ENCODE measurements at places on chromosomes 11 and 22.

GRCh38 chr11:689625-690024 lies 5.4 kb downstream of the DEAF1 start:
- no peak for DNase-seq

DNA sequence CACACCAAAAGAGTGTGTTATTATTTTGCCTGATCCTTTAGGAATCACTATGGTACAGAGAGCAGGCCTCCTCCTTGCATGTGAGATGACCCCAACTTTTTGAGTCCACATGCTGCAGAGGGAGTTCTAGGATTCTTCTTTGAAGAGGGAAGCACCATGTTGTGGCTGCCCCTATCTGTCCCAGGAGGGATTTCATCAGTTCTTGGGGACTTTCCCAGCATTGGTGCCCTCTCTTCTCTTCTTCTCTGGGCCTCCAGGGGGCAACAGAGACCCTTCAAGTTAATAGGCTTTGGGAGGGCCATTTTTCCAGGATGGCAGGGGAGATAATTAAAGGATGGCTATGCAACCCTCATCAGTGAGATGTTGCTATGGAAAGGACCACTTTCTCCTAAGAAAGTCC lies 3.6 kb downstream of the MMP1 start:
- no peak for DNase-seq

GRCh38 chr11:68574308-68574707 lies 110.0 kb upstream of the GAL start:
- DNase-seq: no peak

- DNase-seq: no peak
Observed at GRCh38 chr11:47955061-47955755, 25.2 kb upstream of the PTPRJ start.

DNA sequence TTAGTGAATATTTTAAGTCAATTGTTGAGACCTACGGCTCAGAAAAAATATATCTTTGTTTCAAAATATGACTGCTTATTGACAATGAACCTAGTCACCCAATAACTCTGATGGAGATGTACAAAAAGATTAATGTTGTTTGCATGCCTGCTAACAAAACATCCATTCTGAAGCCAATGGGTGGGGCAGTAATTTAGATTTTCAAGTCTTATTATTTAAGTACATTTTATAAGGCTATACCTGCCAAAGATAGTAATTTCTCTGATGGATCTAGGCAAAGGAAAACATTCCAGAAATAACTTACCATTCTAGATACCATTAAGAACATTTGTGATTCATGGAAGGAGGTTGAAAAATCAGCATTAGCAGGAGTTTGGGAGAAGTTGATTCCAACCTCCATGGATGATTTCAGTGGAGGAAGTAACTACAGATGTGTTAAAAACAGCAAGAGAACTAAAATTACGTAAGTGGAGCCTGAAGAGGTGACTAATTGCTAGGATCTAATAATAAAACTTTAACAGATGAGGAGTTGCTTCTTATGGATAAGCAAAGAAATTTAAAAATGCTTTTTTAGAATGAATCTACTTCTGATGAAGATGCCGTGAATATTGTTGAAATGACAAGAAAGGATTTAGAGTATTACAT lies 26.4 kb upstream of the OR8D2 start:
- no peak for DNase-seq

DNA sequence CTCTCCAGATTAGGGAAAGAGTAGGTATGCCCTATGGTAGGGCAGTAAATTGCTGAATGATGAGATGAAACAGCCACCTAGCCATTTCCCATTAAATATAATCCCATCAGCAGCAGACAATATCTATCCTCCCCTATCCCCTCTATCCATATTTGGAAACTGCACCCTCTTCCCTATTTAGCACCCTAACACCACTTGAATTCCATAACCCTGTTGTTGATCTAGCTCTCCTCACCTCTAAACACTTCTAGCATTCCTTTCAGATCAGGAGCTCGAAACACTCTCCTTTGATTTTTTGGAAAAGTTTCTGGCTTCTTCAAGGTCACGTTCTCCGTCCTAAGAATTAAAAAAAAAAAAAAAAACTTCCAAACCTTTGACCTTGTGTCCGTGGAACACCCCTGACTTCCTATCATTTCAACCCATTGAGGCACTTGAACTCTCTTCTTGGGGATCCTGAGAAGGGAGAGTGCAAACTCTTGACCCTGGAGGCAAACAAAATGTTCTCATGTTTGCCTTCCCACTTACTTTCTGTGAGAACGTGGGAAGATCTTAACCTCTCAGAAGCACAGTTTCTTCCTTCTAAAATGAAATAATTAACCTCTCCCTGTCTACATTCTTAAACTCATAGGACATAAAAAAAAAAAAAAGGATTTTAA lies 19.0 kb downstream of the TRIM5 start:
- no peak for DNase-seq

DNA sequence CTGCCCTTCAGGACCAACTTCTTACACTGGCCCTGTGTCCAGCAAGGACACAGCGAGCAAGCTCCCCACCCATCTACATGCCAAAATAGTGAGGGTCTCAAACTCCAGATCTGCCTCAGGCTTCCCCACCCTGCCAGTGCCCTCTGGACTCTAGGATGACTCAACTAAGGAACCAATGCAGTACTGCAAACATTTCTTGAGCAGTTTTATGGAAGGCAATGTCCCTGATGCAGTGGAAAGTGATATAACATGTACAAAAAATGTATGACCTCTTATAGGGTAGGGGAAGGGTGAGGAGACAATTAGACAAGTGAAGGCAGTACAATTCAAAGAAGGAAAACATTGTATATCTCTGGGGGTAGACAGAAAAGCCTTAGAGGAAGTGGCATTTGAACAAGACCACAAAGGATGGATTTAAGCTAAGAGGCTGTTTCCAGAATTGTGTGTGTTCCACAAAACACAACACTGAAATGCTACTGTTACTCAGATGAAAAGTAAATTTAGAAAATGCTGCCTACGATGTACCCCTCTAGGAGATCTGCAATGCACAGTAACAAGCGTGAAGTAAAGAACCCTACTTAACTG lies 47.3 kb downstream of the RAB30 start:
- no peak for DNase-seq

DNA sequence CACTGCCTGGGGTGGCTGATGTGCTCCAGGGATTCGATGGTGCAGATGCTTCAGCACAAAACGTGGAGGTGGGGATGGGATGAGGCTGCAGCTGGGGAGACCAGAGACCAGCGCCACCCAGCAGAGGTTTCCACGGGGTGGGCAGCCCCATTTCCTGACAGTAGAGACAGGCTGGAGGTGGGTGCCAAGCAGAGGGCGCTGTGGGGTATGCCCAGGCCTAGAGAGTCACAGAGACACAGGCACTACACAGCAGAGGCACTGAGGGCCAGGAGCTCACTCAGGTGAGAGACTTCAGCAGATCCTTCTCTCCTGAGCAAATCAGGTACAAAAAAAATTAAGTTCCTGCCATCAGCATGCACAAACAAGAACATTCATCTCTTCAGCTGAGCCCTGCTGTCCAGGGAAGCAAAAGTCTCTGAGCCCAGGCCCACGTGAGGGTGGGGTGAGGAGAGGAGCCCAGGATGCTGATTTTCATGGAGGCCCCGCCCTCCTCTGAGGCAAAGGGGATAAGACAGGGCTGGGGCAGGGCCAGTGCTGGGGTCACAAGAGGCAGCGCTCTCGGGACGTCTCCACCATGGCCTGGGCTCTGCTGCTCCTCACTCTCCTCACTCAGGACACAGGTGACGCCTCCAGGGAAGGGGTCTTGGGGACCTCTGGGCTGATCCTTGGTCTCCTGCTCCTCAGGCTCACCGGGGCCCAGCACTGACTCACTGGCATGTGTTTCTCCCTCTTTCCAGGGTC lies 53.1 kb downstream of the GGTLC2 start:
- DNase-seq: no peak

- DNase-seq: no peak
Observed at GRCh38 chr11:64138398-64138797, 27.5 kb downstream of the MACROD1 start.

DNA sequence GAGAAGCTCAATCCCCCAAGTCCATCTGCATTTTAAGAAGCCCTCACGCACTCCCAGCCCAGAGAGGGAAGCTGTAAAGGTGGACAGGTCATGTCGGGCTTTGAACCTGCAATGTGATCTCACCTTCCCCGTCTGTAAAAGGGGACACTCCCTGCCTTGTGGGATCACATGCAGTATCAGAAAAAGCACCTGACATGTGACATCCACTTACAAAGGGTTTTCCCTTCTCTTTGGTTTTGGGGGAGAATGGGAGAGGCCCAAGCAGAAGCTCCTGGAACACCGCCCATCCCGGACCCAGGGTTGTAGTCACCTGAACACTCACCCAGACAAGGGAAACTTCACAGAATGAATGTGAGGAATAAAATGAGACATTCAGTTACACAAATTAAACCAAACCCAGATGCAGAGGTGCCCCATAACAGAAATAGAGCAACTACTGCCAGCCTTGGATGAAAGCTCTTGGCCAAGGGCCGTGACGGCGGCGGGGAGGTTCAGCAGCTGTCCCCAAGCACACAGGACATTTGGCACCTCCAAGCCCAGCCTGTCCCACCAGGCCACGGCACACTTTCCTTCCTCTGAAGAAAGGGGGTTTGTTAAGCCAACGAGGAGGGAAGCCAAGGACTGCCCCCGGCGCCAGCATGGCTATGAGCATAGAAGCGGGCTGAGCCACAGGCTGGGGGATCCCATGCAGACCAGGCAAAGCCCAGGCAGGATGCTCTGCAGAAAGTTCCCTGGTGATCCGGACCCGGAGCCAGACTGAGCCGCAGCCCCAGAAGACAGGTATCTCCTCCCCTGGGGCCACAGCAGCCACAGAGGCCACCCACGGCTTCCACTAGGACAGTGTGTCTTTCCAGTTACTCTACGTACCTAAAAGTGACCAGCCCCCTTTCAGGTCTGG lies 3.8 kb downstream of the BID start:
- no peak for DNase-seq

- DNase-seq: peak; percentile 58
Observed at GRCh38 chr22:38754751-38755154, 1.0 kb downstream of the SUN2 start.

- no peak for DNase-seq
Observed at GRCh38 chr11:62393735-62394134, 25.1 kb upstream of the SCGB1A1 start.

DNA sequence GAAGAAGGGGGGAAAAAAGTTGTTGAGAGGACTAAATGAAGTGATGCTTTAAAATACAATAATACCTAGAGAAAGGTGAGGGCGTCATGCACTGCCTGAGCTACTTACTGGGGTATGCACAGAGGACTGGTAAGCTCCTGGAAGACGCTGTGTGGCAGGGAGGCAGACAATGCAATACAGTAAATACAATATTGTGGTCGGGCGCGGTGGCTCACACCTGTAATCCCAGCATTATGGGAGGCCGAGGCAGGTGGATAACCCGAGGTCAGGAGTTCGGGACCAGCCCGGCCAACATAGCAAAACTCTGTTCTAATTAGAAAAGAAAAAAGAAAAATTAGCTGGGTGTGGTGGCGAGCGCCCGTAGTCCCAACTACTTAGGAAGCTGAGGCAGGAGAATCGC lies 683 bp upstream of the SYTL2 start:
- no peak for DNase-seq

DNA sequence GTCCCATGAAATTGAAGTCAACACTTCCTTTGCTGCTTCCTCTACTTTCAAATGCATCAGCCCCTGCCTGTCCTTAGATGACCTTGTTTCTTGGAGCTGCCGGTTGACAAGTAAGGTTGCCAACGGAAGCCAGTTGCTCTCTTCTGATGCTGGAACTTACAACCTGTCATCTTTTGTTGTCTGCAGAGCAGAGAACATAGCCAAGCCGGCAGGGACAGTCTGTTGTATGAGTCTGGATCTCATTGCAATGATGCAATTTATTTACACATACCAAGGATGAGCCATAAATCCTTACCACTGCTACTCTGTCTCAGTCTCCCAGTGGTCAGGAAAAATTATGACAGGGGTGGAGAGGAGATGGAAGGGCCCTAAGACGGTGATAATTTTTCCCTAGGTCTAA lies 151.4 kb downstream of the BLID start:
- DNase-seq: peak; percentile 82

DNA sequence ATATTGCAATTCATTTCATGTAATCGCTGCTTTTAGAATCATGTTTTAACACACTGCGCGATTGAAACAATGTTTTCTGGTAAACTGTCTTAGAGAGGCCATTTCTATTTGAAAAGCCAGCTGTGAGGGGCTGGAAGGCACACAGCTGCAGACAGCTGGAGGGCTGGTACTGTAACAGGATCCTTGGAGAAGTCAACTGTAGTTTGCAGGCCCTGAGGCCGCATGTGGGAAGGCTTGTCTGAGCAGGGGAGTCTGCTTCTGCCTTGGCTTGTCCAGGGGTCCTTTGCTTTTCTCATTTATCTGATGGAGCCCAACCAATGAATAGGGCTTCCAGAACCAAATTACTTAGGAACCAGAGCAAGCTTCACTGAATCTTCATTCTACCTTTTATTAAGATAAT lies 313.5 kb downstream of the BLID start:
- DNase-seq: no peak

GRCh38 chr11:61691380-61692156 lies 11.4 kb downstream of the DAGLA start:
- no peak for DNase-seq

GRCh38 chr11:9263840-9264315 lies 1.3 kb downstream of the DENND5A start:
- DNase-seq: peak; percentile 27

DNA sequence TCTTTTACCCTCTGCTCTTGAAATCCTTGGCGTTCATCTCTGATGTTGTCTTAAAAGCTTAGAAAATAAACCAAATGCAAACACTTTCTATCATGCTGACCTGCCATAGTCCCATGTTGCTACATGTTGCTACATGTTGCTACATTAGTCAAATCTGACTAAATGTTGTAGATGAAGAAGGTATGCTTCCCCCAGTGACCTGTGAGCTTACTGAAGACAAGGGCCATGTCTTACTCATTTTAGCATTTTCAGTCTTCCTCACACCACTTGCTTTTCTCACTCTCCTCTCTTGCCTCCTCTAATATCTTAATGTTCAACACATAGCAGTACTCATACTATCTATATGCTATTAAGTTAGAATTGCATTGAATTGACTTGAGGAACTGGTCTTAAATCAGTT lies 346.4 kb upstream of the MTNR1B start:
- DNase-seq: no peak

GRCh38 chr11:89443361-89444322 lies 47.5 kb downstream of the NOX4 start:
- no peak for DNase-seq

- DNase-seq: no peak
Observed at GRCh38 chr11:35402751-35403660, 16.4 kb downstream of the SLC1A2 start.

GRCh38 chr11:120613264-120614226 lies 102.0 kb downstream of the GRIK4 start:
- no peak for DNase-seq

GRCh38 chr11:29159552-29160465 lies 857.0 kb downstream of the KCNA4 start:
- peak; percentile 82 for DNase-seq

All from amniotic epithelial cell (primary cell).